Naive thymus-derived CD4-positive, alpha-beta T cell (primary cell): ENCODE measurements at places on chromosomes 4 and X. TPM values are rescaled to one million over a fixed set of nuclear protein-coding genes. Genes with fewer than 3 reads are reported as not detected.

Gene LONRF3
- 11.5 TPM for total RNA-seq

Gene LRCH2
- total RNA-seq = not detected

Gene MAGEA9B
- not detected for total RNA-seq

Gene VCX
- total RNA-seq = not detected

Gene GPC4
- not detected in 2 replicates for total RNA-seq

Gene MID2
- total RNA-seq = 15.7 TPM

Gene HSD17B11
- total RNA-seq = 61.0 TPM

Gene LDOC1
- total RNA-seq = 14.4 TPM

Gene RNF212
- total RNA-seq = 4.1 TPM

Gene DIPK2B
- not detected for total RNA-seq

Gene F8
- total RNA-seq = 5.7 TPM

Gene PROM1
- total RNA-seq = not detected in 2 replicates

Gene CDS1
- total RNA-seq = 0.88 TPM

Gene AREG
- 0.41 TPM for total RNA-seq

Gene DSPP
- total RNA-seq = not detected

Gene RXFP1
- total RNA-seq = not detected

Gene NEXMIF
- total RNA-seq = 2.3 TPM

Gene DKK2
- not detected for total RNA-seq

Gene CYTL1
- total RNA-seq = not detected in 2 replicates

Gene TMEM255A
- not detected in 2 replicates for total RNA-seq

Gene FHL1
- 26.4 TPM for total RNA-seq

Gene TCEAL9
- total RNA-seq = 1.0 TPM

Gene VCX3A
- not detected for total RNA-seq

Gene TAF7L
- total RNA-seq = not detected

Gene MAP7D2
- total RNA-seq = not detected

Gene CXCL3
- total RNA-seq = 3.0 TPM

Gene CT47B1
- not detected in 2 replicates for total RNA-seq

Gene PLAC1
- not detected for total RNA-seq

Gene SCML2
- 1.3 TPM for total RNA-seq

Gene IBSP
- not detected for total RNA-seq

Gene DGKK
- 0.11 TPM for total RNA-seq

Gene DCAF12L1
- total RNA-seq = not detected

Gene USP38
- total RNA-seq = 26.7 and 28.8 TPM in 2 replicates

Gene PCDH19
- 0.05 TPM for total RNA-seq

Gene TXK
- total RNA-seq = 112 TPM

Gene F11
- not detected for total RNA-seq

Gene ENPEP
- total RNA-seq = not detected

Gene TRIM2
- 2.1 TPM for total RNA-seq

Gene SSX5
- not detected for total RNA-seq

Gene SLC10A6
- 0.24 TPM for total RNA-seq
